ENCODE measurements at places on chromosomes 5 and 9.

DNA sequence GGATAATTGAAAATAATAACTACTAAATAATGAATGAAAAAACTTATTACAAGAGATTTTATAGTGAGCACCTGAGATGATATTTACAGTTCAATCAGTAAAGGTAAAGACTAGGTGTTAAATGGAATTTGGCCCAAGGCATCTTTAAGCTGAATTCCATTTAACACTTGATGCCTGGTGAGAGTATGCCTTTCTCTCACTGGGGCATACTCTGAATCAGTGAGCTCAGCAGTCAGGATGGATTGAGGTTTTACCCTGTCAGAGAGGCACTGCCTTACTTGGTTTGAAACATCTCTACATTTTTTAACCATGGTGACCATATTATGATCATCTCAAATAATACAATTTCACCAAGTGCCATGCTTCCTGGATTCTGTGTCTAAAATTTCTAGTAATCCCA is 1416.3 kb downstream of the MAT2B start:
- no peak for DNase-seq

DNA sequence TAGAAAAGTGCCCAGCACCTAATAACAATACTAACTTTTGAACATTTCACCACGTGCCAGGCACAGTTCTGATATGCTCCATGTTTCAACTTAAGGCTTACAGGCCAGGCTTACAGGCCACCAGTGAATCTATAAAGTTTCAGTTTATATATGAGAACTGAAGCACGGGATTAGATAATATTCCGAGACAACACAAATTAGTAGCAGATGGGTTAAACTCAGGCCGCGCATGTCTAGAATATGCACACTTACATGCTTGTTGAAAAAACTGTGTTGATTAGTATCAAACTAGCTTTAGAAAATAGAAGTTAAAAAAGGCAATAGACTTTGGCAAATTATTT is 587.9 kb downstream of the MTRR start:
- no peak for DNase-seq

DNA sequence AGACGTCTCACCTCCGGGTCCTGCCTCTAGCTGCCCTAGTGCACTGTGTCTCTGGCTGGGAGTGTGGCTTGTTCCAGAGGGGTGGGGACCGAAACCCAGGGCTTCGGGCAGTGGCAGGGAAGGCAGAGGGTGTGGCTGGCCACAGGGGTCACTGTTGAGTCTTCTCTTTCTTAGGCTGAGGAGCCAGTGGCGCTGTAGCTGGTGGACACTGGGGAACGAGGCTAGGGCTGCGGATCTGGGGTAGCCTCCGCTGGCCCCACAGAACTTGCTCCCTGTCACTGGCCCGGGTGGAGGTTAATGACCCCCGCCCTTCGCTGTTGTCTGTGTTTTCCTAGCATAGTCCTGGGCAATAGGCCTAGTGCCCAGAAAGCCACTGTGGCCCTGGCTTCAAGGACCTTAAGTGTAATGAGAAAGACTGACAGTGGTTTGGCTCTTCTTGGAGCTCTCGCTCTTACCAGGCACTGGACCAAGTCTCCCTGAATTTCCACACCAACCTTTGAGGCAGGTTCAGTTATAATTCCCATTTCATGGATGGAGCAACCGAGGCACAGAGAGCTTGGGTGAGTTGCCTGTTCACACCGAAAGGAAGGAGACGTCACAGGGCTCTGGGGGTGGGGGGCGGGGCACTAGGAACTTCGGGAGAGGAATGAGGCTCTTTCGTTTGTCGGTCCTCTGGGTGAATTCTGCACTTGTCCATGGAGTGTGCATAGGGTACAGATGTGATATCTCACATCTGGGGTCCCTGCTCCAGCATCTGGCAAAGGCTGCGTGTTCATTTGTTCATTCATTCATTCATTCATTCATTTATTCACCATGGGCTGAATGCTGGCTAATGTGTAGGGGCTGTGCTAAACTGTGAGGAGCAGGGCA is 4.8 kb upstream of the IER5L start:
- no peak for DNase-seq

- DNase-seq, result peak; percentile 51
Measured at GRCh38 chr5:142248853-142249462, 75.9 kb downstream of the SPRY4 start.

- DNase-seq, result no peak
Measured at GRCh38 chr5:58760222-58760621, 177.3 kb downstream of the RAB3C start.

GRCh38 chr5:142317753-142318152 is 7.1 kb downstream of the SPRY4 start:
- no peak for DNase-seq

DNA sequence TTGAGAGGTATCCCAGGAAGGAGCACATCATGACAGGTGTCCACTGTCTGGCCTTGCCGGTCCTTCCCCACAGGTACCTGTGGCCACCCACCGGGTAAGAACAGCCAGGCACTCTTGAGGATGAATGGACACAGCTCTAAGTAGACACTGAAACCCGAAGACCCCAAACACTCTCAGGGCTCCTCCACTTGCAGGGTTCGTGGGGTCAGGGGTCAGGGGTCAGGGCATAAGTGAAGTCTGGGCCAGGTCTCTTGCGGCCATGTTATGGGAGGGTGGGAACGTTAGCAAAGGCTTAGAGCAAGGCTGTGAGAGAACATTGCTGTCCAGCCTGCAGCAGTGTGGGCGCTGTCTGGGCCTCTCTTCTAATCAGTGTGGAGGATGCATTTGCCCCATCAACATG is 40.0 kb downstream of the MAPK9 start:
- DNase-seq, result no peak

DNA sequence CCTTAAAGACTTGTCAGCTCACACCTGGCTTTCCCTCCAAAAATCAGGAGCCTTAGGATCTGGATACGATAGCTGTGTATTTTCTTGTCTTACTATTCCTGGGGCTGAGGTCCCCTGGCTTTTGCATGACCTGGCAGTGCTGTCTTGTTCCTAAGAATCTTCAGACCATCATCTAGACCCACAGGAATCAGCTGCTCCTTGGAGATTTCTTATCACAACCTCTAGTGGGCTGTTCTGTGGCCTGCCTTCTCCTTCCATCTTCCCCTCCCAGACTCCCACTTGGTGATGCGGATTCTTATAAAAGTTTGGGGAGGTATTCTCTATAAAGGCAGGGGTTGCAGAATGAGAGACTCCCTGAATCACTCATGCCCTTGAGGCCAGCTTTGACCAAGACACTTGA is 21.4 kb downstream of the LCP2 start:
- DNase-seq, result no peak

DNA sequence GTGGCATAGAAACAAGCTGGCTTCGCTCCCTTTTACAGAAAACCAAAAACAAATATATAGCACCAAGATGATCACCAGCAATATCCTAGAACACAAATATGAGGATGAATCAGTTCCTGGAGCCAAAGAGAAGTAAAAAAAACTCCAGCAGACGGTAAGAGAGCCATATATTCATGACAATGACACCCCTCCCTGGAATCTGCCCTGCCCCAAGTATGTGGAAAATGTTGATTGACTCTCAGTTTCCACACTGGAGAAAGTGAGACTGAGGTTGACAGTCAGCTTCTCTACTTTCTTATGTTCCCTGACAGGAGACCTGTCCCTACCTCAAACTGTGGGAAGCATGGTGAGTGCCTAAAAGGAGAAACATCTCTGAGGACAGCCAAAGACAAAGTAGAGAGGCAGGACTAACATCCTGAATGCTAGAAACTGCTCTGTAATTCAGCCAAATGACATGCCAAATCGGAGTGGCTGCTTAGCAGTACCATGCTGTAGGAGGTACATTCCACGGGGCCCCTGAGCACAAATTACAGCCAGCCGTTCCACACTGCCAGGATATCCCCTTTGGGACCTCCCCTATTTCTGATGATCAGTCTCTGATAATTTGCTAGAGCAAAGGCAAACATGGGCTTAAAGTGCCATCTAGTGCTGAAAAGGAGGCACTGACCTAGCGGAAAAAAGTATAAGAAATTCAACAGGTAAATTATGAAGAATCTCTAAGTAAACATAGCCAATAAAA is 424.0 kb upstream of the RGMB start:
- peak; percentile 24 for DNase-seq

- no peak for DNase-seq
Measured at GRCh38 chr5:166004006-166004405, 2287.4 kb upstream of the WWC1 start.

DNA sequence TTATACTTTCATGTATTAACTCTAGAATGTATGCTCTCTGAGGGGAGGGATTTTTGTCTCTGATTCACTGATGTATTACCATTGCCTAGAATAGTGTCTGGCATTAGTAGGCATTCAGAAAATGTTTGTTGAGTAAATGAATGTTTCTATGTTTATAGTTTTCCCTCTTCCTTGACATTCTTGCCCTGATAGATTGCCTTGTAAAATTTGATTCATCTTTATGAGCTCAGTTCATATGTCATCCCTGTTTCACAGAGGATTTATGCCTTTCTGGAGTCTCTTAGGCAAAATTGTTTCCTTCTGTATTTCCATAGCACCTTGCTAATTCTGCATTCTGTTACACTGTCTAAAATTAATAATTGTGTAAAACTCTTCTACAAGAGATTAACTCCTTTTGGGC is 72.3 kb downstream of the RASA1 start:
- DNase-seq, result no peak

GRCh38 chr9:78609450-78609849 is 312.5 kb downstream of the PSAT1 start:
- no peak for DNase-seq

DNA sequence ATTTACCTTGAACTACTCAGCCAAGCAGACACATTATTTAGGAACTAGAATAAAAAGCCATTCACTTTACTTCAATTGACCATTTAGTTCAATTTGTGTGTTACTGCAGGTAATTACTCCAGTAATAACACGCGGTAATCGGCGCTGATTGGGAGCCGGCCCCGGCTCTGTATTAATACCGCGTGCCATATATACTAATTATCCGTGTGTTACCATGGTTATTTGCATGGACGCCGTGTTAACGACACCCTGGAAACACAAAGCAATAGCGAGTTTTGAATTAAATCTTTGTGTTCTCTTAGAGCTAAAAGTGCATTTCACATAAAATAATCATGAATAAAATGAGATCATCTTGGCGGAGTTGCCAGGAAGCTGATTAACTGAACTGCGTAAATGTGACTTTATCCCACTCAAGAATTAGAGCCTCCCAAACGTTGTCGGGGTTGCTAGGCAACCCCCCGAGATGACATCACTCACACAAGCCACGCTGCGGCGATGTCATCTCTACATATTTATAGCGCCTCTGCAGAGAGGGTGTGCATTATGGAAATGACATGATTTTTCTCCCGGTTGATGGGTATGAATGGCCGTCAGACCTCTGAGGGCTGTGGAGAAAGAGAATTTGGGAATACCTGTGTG is 41.4 kb upstream of the RNU6ATAC start:
- DNase-seq, result peak; percentile 89

- no peak for DNase-seq
Measured at GRCh38 chr9:137385061-137385655, 37.8 kb downstream of the EXD3 start.

- DNase-seq, result peak; percentile 20
Measured at GRCh38 chr5:175689147-175689991, 31.5 kb downstream of the HRH2 start.

DNA sequence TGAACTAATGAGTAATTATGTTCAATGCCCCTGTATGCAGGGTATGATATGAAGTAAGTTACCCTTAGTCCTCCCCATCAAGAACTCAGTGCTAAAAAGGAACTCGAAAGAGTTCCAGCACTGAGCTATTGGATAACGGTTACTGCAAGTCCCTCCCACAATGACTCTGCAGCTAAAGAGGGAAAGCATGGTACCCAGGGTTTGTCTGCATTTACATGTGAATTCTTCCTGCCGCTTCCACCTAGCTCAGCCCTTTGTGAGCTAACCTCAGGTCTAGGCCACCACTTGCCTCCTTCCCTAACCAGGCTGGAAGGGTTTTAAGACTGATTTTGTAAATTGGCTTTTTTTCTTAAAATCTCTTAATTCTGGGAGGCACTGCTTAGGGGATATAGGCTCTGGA is 376.8 kb downstream of the EBF1 start:
- DNase-seq, result no peak

DNA sequence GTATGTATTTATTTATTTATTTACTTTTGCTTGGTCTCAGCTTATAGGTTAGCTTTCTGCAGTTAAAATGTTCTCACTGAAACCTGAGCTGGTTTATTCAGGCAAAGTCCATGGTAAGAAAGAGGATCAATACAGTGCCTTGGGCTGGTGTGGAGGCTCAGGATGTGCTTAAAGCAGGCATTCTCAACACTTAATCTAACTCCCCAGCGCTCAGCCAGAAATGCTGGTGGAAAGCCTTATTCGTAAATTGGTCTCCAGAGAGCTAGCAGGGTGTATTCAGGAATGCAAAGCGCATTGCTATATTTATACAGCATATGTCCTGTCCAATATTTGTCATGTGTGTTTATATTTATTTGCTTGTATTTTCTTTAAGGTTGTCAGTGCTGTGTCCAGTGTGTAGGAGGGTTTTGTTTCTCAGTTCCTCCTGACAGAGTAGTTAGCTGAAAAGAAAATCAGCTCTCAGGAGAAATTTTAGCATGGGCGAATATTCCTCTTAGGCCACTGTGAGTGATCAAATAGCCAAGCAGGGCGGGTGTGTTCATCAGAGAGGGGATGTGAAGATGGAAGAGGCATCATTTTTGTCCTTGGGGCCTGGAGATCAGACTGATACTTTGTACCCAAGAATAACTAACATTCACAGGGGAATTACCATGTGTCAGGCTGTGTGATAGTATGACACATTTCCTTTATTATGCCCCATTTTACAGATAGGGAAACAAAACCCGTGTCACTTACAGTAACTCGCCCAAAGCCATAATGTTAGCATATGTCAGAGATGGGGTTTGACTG is 65.8 kb downstream of the DOCK2 start:
- no peak for DNase-seq

GRCh38 chr5:154251529-154251928 is 61.0 kb downstream of the GALNT10 start:
- peak; percentile 46 for DNase-seq

- DNase-seq, result no peak
Measured at GRCh38 chr5:102711525-102712385, 43.4 kb upstream of the PAM start.

- DNase-seq, result no peak
Measured at GRCh38 chr5:66039296-66039695, 104.8 kb upstream of the SREK1 start.

- peak; percentile 29 for DNase-seq
Measured at GRCh38 chr5:143023411-143024096, 253.4 kb downstream of the ARHGAP26 start.

DNA sequence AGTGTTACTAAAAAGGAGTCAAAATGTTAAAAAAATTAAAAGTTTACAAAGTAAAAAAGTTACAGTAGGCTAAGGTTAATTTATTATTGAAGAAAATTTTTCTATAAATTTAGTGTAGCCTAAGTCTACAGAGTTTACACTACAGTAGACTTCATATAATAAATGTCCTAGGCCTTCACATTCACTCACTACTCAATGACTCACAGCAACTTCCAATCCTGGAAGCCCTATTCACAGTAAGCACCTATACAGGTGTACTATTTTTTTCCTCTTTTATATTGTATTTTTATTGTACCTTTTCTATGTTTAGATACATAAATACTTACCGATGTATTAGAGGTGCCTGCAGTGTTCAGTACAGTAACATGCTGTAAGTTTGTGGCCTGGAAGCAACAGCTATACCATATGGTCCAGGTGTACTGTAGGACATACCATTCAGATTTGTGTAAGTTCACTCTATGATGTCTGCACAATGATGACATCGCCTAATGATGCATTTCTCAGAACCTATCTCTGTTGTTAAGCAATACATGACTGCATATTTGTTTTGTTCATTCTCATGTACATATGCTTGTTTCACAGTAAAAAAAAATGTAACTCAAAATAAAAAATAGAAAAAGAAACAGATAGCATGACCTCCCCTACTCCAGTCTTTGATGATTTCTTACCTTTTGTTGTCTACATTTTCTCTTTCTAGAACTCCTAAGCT is 64.7 kb downstream of the NR3C1 start:
- no peak for DNase-seq

Measured in astrocyte of the hippocampus (primary cell).